ENCODE measurements at places on chromosomes 12 and 14. TPM values are rescaled to one million over a fixed set of nuclear protein-coding genes. Genes with fewer than 3 reads are reported as not detected.

- DNase-seq: no peak
Observed at GRCh38 chr12:132614861-132615578, 3.6 kb upstream of the P2RX2 start.

GRCh38 chr12:22543246-22544037, 900 bp downstream of the C2CD5 start:
- DNase-seq: no peak

DNA sequence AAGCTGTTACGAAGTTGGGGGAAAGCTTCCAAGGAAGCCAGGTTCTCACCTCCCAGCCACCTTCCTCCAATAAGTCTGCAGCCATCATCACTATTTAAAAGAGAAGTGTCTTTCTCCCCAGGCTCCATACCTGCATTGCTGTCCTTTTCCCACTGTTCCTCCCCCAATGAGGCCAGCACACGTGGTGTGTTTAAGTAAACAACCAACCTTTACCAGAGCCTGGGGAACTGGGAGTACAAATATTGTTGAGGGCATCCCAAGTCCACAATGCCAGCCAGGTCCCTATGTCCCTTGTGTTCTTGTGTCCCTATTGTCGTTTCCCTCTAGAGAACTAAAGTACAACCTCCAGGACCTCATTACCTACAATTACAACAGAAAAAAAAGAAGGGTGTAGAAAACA, 49.2 kb upstream of the PNMA1 start:
- no peak for DNase-seq

GRCh38 chr12:58046271-58046670, 104.9 kb downstream of the ATP23 start:
- DNase-seq: no peak

DNA sequence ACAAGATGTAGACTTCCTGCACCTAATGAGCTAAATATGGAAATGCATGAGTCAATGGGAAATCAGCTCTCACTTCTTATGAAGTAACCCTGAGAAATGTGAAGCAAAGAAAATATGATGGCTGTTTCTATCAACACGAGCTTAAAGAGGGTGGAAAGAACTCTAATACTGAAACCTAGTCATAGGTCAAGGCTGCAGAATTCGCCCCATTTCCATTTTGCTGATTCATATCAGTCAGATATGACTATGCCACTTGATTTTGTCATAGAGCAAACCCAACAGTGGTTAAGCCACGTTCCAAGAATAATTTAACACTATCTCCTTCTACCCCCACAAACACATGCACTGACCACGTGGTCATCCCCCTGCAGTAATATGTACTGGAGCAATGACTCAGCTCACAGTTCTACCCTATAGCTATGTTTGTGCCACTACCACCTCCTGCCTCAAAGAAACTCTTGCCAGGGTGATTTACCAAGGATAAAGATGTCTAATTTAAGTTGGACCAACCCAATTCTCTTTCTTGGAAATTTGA, 157.5 kb downstream of the TMTC3 start:
- no peak for DNase-seq

DNA sequence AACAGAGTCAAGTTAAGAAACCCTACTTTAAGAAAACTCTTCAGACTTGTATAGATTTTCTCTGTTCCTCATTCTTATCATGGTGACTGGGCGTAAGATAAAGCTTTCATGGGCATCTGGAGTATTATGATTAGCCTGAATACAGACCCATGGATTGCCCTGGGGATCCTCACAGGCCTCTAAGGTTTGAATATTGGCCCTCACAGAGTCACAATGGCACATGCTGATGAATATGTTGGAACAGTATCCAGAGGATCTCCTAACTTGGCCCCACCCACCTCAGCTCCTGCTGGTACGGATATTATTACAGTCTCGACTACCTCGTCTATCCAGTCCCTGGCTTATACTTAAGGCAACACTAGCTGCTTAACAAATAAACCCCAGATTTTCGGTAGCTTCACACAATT, 8.1 kb downstream of the OSBPL8 start:
- DNase-seq: no peak

DNA sequence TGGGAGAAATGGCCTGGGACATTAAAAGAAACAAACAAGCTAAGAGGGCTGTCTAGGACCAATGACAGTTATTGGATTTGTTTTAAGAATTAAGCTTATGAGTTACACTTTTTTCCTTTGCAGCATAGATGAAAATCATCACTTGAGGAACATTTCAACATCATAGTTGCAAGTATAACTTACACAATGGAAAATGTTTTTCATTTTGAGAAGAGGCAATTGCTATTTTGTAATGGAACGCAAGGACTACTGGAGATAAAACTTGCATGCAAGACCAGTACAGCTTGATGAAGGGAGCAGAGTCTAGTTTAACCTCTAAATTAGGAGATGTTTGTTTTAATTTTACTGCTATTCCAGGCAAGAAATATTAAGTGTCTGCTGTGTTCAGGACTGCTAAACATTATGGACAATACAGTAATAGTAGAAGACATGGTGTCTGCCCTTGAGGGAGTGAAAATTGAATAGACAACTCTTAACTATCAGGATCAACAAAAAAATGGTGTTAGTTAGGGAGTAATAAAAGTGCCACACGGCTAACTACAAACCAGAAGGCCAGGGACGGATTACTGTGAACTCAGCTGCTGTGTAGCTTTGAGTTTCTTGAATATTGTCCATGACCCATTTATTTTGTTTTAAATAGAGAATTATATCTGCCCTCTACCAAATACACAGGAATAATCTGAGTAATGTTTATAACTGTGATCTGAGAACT, 374.5 kb downstream of the RAD51B start:
- no peak for DNase-seq

DNA sequence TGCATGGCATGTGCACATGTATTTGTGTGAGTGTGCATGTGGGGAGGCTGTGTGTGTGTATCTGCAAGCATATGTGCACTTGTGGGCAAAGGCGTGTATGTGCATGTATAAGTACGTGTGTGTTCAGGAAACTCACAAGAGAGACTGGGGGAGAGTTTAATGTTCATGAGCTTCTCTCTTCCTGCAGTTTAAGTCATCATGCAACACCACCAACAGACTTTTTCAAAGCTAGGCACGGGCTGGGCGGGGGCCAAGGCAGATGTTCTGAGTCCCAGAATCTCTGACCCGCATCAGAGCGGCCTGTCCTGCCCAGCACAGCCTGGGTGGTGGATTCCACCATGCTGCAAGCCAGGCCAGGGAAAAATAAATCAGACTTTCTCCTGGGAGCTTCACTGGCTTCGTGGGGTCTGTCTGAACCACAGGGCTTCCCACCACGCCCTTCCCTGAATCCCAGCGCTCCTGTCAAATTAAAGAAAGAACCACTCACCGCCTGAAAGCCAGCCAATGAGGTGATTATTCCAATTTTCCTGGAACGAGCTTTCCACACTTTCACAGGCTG, 75.7 kb downstream of the PITPNM2 start:
- no peak for DNase-seq

DNA sequence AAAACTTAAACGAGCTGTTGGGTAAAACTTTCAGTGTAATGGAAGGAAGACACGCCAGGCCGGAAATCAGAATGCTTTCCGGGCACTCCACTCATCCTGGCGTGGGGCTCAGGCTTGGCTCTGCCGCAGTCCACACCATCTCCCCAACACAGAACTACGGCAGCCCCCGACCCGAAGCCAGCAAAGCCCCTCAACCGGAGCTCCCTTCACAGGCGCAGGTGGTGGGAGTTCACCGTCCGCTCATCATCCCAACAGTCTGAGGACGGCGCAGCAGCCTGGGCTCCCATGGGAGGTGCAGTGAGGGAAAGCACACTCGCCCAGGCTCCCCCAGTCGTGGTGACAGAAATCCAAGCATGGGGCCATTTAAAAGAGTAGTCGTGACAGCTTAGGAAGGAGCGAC, 11.0 kb upstream of the MMP17 start:
- no peak for DNase-seq

DNA sequence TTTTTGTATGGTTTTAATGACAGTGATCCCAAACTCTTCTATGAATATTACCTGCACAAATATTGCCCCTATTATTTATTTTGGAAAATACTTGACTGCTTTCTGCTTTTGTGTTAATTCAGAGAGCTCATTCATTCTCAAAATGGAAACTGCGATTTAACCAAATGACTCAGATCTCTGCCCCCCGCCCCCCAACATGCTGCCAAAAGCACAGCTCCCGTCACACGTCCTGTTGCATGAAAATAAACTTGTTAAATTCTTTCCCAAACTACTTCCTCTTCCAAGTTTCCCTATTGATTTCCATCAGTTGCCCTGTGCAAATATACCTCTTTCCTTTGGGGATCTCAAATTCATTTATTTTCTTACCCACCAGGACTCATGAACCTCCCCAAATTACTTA, 18.0 kb upstream of the NRDE2 start:
- DNase-seq: no peak

DNA sequence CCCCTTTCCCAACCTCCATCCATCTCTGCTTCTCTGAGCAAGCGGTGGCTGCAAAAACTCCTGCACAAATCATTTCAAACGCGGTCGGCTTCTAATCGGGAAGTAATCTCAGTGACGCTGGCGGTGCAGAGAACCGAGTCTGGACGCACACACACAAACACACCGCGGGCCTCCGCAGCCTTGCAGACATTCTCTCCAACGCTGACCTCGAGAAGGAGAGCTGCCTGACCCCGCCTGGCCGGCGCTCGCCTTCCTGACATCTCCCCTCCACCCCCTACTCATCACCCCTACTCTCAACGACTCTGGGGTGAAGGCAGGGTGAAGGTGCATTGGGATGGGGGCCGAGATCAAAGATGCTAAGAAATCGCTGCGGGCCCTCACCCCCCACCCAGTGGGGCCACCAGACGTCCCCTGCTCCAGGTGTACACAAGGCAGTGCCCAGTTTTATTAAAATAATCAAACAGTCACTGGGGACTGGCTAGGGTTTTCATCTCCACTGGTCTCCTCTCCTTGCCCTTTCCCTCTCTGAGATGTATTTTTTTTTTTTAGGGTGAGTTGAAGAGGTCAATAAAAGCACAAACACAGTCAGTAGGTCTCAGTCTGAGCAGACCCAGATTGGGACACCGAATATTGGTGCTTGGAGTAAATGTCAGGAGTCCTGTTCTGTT, 506 bp upstream of the TBX5 start:
- no peak for DNase-seq

MAP1LC3B2 gene
- 1.1 TPM for total RNA-seq

MYO1H gene
- 0.10 TPM for total RNA-seq

HRK gene
- not detected for total RNA-seq

ACSS3 gene
- total RNA-seq: 36.2 TPM
